HAP-1 (cell line): ENCODE measurements at places on chromosomes 2 and 18.
A peak's percentile ranks its signal among the peaks of the same experiment; 100 is the strongest.

- no peak for DNase-seq
These were observed 77.0 kb downstream of the EPC2 start for GRCh38 chr2:148721520-148721931.

- DNase-seq, result no peak
These were observed 160.7 kb downstream of the NDUFA10 start for GRCh38 chr2:239864247-239865058.

DNA sequence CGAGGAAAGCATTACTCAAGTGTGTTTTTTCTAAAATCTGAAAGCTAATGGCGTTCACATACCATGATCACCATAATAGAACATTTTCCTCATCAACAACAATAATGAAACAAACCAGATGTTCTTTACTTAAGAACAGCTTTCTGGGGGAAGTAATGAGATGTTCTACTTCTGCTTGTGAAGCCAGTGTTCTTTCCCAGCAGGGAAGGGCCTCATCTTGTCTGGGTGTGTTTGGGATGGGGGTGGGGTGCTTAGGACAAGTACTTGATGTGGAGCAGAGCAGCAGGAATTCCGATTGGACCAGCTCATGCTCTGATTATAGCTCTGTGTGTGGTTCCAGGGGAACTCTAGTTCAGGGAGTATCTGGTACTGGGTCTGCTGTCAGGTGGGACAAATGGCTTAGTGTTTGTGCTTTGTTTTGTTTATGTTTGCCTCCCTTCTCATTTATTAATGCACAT is 163.0 kb upstream of the NOSTRIN start:
- no peak for DNase-seq

- no peak for DNase-seq
These were observed 2.2 kb downstream of the UGT1A9 start for GRCh38 chr2:233673896-233674295.

DNA sequence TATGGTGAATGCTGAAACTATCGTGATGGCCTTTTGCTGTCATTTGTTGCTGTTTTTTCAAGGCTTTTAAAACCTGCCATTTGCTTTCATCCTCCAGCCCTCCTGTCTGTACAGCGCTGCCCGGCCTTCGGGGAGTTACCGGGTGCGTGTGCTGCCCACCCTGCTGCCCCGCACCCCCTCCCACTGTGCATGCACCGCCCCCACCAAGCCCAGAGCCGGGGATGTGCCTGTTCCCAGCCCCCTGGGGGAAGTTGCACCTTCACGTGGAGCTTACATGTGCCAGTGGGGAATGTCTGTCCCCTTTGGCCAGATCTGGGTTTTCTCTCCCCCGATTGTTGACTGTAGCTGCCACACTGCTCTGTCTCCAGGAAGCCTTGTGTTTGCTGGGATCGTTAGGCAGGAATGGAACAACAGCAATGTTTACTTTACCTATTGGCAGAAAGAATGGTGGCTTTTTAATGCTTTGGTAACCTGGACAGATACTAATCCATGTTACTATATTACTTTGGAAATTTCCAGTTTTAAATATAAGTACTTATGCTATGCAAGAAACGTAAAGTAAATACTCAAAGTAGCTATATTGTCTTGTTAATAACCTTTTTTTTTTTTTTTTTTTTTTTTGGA is 64.8 kb upstream of the RBM44 start:
- peak; percentile 48 for DNase-seq

GRCh38 chr18:8056723-8057122 is 489.6 kb downstream of the PTPRM start:
- no peak for DNase-seq

DNA sequence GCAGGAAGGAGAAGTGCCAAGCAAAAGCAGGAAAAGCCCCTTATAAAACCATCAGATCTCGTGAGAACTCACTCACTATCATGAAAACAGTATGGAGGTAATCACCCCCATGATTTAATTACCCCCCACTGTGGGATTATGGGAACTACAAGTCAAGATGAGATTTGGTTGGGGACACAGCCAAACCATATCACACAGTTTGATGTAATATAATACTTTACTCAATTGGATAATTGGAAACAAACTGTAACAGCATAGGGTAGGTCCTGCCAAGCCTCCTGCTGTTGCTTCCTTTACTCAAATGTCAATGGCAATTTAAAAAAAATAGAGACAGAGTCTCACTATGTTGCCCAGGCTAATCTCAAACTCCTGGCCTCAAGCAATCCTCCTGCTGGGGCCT is 15.5 kb upstream of the METTL21A start:
- no peak for DNase-seq

DNA sequence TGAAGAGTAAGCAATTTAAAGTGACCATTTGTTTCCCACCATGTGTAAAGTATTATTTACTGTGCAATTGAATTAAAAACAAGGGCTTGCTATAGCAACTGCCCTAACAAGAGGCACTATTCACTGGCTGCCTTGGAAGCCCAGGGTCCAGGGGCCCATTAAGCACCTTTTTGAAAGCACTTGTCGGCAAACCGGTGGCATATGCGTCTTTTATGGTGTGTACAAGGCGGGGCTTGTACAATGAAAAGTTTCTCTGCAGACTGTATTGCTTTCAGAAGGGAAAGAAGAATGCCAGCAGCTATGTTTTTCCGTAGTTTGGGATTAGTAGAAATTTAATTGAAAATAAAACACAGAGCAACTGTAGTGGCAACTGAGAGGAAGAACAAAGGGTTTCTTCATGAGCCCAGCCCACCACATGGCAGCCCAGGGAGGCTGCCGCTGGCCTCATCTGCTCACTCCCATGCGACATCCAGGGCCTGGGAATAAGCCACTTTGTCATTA is 279.5 kb upstream of the PARD3B start:
- DNase-seq, result no peak

GRCh38 chr2:181128199-181128598 is 147.8 kb downstream of the UBE2E3 start:
- DNase-seq, result no peak

- no peak for DNase-seq
These were observed 23.1 kb downstream of the COL3A1 start for GRCh38 chr2:188997263-188997662.

DNA sequence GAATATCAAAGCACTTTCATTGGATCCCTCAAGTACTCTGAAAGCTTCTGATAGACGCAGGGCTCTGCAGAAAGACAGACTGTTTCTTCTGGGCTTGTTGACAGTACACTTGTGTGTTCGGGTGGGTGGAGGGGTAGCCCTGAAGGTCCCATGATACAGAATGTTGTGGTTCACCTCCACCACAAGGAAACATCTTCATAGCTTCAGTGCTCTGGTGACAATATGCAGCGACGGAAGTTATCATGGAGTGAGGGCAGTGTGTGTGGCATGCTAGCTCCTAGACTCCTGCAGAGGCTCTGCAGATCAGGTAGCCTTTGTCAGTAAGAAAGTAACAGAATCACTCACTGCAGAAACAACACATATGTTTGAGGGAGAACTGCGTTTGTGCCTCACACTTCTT is 90.7 kb downstream of the MEIS1 start:
- no peak for DNase-seq

GRCh38 chr2:8714283-8714682 is 32.4 kb downstream of the ID2 start:
- no peak for DNase-seq

GRCh38 chr2:61922714-61923113 is 17.2 kb downstream of the COMMD1 start:
- DNase-seq, result no peak

DNA sequence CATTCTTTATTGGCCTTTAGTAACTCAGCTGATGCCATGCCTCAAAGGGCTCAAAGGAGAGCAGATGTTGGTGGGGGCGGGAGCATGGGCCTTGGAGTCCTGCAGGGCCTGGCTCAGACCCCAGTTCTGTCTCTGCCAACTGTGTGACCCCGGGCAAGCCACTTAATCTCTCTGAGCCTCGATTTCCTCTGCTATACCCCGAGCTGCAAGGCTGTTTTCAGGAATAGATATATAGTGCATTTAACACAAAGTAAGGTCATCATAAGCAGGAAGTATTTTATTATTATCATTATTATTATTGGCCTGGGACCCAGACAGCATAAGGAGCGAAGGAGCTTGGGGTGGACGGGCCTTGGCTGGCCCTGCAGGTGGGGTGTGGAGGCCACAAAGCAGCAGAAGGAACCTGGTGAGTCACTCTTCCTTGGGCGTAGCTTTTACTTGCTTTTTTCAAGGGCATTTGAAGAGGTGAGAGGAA is 162.7 kb downstream of the INHBB start:
- no peak for DNase-seq

DNA sequence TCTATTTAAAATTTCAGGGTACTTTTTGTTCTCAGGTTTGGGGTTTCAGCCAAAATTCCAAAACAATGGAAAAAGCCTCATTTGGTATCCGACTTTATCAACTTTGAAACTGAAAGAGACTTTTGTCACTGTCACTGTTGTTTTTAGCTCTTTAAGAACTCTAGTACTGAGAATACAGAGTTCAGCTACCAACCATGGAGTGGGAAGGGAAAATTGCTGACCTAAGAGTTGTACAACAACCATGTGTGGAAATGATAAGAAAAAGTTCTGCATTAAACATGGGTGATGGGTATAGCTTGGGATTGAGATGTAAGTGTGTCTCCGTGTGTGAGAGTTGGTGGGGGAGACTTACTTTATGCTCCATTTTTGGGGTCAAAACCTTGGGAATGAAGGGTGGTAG is 206.6 kb upstream of the LRATD1 start:
- DNase-seq, result no peak

- no peak for DNase-seq
These were observed 25.3 kb downstream of the MYO1B start for GRCh38 chr2:191270306-191271161.

GRCh38 chr18:46166261-46166970 is 62.2 kb downstream of the HAUS1 start:
- no peak for DNase-seq

- no peak for DNase-seq
These were observed 17.4 kb downstream of the KCNH7 start for GRCh38 chr2:162821176-162821575.

DNA sequence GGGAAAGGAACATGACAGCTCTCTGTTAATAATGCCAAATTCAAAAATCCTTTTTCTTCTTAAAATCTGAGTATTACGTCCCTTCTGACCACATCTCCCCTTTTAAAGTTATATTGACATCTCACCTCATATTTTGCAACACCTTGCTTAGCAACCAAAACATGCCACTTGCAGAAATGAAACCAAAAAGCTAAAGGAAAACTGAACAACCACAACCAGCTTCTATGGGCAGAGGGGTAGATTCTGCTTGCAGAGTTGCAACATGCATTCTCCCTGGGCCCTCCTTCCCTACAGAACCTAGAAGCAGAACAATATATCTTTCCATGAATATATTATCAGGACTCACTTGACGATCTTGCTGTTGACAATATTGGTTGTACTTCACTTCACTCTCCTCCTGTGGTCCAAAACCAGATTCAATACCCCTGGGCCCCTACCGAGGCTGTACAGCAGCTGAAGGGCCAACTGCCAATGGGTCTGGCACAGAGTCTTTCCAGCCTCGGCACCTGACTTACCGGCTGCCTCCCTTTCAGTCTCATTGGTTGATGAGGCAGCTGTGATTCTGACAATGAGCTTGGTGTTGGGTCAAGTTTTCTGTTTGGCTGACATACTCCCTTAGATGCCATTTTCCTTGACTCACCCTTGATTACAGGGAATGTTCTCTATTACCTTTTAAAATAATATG is 616.6 kb downstream of the ZEB2 start:
- no peak for DNase-seq

DNA sequence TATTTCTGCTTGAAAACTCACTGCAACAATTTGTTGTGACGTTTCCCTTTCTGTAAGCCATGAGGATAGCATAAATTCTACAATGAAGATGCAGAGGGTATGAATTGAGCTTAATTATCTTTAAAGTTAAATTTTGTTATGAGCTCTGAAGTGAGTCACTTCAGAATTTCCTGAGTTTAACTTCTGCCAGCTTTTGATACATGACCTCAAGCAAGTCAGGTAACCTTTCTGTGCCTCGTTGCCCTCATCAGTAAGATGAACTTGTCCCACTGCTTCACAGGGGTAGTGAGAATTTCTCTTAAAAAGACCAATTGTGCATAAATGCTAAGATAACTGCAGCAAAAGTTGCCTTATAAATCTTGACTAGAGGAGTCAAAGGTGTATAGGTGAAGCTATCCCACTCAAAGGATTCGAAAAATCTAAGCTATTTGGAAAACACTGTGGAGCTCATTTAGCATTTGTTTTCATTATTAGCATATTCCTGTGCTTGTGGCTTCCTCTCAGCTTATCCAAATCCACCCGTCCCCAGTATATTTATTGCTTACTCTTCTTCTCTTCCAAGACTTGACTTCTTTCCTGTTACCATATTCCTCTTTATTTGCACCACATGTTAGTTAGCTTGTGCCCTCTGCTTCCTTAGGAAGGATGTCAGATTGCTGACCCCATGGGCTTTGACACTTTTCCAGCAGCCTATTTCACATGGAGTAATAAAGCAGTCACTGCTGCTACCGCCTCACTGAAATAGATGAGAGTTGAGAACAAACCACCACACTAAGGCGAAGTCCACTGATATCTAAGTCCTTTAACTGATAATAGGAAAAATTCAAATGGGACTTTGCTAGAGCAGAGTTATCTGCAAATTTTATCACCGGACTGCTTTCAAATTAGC is 428.6 kb downstream of the ERBB4 start:
- no peak for DNase-seq

GRCh38 chr18:6748241-6748640 is 18.7 kb downstream of the ARHGAP28 start:
- no peak for DNase-seq

DNA sequence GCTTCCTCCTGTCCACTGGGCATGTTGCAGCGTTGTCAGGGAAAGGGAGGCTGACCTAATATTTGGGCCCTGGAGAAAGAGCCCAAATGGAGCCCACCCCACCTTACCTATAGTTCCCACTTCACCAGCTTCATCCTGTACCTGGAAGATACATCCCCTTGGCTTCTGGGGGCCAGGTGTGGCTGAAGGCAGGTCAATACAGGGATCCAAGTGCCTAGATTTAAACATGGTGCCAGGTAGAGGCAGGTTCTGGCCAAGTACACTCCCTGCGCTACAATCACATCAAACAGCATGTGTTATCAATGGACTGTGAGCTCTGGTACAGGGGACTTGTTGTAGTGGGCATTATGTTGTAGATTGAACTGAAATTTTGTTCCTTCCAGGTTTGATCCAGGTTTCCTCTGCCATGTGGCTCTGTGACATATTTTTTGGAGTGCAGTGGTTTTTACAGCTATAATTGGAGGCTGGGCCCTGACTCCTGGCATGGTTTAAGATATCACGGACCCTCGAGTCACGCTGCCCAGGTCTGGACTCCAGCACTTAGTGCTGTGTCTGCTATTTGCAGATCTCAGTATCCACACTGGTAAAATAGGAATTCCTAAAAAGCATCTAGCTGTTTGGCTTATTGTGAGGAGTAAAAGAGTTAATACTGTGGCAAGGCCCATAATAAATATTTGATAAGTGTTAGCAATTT is 23.8 kb downstream of the MYCN start:
- DNase-seq, result no peak

GRCh38 chr2:233088972-233089345 is 28.8 kb downstream of the INPP5D start:
- no peak for DNase-seq

DNA sequence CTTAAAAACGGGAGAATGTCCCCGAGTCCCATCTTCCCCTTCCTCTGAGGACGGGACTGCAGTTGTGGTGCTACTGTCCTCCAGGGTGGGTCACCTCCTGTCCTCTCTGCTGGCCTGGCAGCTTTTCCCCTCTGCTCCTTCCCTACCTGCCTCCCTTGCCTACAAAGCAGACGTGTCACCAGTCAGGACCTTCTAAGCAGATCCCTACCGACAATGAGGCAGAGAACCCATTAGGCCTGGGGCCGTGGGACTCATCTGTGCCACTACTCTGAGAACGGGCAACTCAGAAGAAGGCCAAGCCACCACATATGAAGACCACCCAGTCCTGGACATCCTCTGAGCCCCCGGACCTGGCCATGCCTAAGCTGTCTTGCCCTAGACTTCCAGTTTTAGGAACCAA is 103.0 kb upstream of the TEX51 start:
- no peak for DNase-seq

- DNase-seq, result no peak
These were observed 1.6 kb downstream of the TMEM185B start for GRCh38 chr2:120221616-120222015.
